ENCODE measurements at places on chromosomes 7 and 10.

- H3K27me3 ChIP-seq, result no peaks in the 10 kb centered on the region
- no peak for DNase-seq
These were observed 17.1 kb downstream of the GRID1 start for GRCh38 chr10:86349474-86349873.

- DNase-seq, result peak; percentile 29
- no peak overlapping the region for H3K4me3 ChIP-seq
- no peaks in the 10 kb centered on the region for H3K4me1 ChIP-seq
- no peak overlapping the region for H3K27ac ChIP-seq
- no peaks in the 10 kb centered on the region for H3K36me3 ChIP-seq
These were observed 23.1 kb downstream of the PLPP4 start for GRCh38 chr10:120480065-120480600.

DNA sequence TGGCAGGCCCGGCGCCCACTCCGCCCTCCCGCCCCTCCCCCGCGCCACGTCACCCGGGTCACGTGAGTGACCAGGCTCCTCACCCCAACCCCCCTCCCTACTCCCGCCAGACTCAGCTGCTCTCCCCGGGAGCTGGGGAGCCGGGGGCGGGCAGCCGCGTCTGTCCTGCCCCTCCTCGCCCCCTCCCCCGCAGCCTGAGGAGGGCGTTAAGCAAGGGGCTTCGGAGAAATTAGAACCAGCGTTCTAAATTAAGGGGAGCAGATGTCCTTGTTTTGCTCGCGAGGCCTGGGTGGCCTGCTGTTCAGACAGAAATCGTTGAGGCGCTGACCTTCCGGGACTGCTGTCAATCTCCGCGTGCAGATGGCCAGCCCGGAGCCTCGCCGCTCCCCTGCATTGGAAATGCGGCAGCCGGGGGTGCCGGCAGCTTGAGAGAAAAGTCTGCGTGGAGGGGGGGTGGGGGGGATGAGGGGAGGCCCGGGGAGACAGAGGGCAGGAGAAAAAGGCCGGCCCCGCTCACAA is 102.2 kb upstream of the ZNF438 start:
- no peaks in the 10 kb centered on the region for H3K27me3 ChIP-seq
- DNase-seq, result peak; percentile 26
- no peak overlapping the region for H3K27ac ChIP-seq
- no peaks in the 10 kb centered on the region for H3K36me3 ChIP-seq
- 0 out of 2 replicates have a peak, but pooled peaks cover 4% of the 10 kb centered on the region for H3K4me1 ChIP-seq

DNA sequence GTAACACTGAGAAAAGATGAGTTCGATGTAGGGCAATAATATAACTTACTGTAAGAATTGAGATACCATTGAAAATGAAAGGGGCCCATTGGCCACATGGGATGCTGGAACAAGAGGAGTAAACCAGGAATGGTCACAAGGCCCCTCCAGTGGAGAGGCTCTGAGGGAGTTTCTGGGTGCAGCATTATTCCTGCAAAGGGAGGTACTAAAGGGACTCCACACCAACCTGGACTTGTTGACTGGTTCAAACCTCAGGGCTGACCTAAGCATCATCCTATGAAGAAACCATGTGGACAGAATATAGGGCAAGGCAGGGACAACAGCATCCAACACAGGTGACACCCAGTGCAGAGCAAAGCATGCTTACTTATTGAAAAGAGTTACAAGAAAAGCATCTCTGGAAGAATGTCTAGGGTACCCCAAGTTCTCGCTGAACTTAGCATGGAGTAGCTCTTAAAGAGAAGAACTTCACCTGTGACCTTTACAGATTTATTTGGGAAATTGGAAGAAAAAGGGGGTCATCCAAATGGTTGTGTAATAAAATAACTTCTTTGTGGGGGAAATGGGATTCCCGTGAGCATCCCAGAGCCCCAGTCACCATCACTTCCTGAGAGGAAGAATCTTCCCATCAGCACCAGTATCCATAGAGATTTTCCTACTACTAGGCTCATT is 34.7 kb downstream of the PRSS2 start:
- H3K27ac ChIP-seq, result no peak overlapping the region
- peaks cover 41% of the 10 kb centered on the region for H3K4me1 ChIP-seq
- H3K36me3 ChIP-seq, result no peaks in the 10 kb centered on the region
- H3K4me3 ChIP-seq, result no peak overlapping the region
- DNase-seq, result no peak

GRCh38 chr7:123876557-123877256 is 31.7 kb downstream of the HYAL4 start:
- no peak overlapping the region for H3K4me3 ChIP-seq
- no peak overlapping the region for H3K27ac ChIP-seq
- no peaks in the 10 kb centered on the region for H3K4me1 ChIP-seq
- DNase-seq, result no peak

- no peak overlapping the region for H3K4me3 ChIP-seq
- no peak overlapping the region for H3K27ac ChIP-seq
- DNase-seq, result no peak
These were observed 37.9 kb downstream of the FAM20C start for GRCh38 chr7:230274-230673.

DNA sequence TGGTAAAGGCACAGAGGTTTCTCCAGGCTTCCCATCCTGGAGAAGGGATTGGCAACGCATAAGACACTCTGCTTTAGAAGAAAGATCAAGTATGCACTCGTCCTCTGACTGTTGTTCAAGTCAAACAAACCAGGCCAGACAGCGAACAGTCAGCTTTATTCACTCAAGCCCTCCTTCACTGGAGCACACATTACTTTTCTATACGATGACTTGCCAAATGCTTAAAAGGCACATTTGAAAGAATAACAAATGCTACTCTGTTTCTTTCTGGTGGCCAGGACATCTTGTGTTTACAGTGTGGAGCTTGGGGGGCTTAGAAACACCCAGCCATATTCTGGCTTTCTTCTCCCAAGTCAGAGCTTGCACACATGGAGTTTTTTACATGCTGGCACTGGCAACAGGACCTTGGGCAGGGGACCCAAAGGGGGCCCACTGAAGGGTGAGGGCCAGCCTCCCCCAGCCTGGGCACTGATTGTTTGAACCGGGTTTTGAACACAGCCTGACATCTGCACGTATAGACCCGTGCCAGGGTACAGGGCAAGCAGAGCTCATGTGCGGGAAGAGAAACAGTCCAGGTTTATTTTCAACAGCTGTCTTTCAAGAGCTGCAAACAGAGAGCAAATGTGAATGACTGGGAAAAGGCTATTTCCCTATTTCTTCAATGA is 33.3 kb upstream of the FGFR2 start:
- no peaks in the 10 kb centered on the region for H3K27me3 ChIP-seq
- H3K27ac ChIP-seq, result no peak overlapping the region
- no peaks in the 10 kb centered on the region for H3K4me1 ChIP-seq
- H3K4me3 ChIP-seq, result no peak overlapping the region
- no peaks in the 10 kb centered on the region for H3K36me3 ChIP-seq

DNA sequence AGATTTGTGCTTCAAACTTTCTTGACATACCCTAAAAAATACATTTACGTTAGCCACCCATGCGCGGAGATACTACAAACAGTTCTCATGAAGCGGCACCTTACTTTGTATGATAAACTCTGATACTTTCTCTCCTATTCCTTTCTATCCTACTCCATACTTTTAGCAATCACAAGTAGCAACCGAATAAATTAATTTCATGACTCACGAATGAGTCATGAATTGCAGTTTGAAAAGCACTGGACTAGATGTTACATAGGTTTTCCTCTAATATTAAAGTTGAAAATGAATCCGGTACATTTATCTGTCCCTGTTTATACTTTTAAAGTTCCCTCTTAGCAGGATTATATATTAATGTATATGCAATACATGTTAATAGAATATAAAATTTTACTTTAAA is 67.6 kb downstream of the CUBN start:
- H3K27ac ChIP-seq, result no peak overlapping the region
- H3K4me3 ChIP-seq, result no peak overlapping the region
- no peaks in the 10 kb centered on the region for H3K36me3 ChIP-seq
- DNase-seq, result no peak

GRCh38 chr10:92316610-92317009 is 25.6 kb downstream of the MARCHF5 start:
- DNase-seq, result no peak
- H3K27me3 ChIP-seq, result no peaks in the 10 kb centered on the region
- no peak overlapping the region for H3K27ac ChIP-seq

GRCh38 chr7:39727231-39728012 is 104.0 kb downstream of the RALA start:
- no peak for DNase-seq
- no peak overlapping the region for H3K4me3 ChIP-seq
- H3K4me1 ChIP-seq, result no peaks in the 10 kb centered on the region

Measured in MM.1S (cell line).